ENCODE measurements at places on chromosomes 7 and 10.

DNA sequence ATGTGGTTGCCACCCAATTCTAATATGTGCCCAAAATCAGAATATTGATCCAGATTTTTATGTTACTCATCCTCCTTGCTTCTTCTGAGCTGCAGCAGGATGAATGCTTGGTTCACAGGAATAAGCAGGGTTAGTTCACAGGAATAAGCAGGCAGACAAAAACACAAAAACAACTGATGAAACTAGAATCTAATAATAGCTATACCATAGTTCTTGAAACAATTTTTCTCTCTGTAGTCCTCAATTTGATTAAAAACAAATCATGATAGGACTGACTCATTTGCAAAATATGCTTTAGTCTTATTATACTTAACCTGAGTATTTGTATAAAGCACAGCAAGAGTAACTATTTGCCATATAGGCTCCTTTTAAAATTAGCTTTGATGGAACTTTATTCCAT is 24.4 kb upstream of the ARHGAP12 start:
- no peak overlapping the region for H3K27ac ChIP-seq
- peaks cover 11% of the 10 kb centered on the region for H3K4me1 ChIP-seq
- no peaks in the 10 kb centered on the region for H3K27me3 ChIP-seq
- H3K36me3 ChIP-seq = no peaks in the 10 kb centered on the region
- no peak for DNase-seq

GRCh38 chr7:72077786-72078185 is 334.4 kb downstream of the CALN1 start:
- H3K4me1 ChIP-seq = no peaks in the 10 kb centered on the region
- DNase-seq = no peak
- no peaks in the 10 kb centered on the region for H3K27me3 ChIP-seq
- H3K4me3 ChIP-seq = no peak overlapping the region

- H3K4me3 ChIP-seq = no peak overlapping the region
- H3K36me3 ChIP-seq = no peaks in the 10 kb centered on the region
- no peak overlapping the region for H3K27ac ChIP-seq
- H3K4me1 ChIP-seq = no peaks in the 10 kb centered on the region
These were observed 893.9 kb downstream of the CCSER2 start for GRCh38 chr10:85222300-85222699.

GRCh38 chr10:42980553-42981357 is 96.1 kb upstream of the RET start:
- no peaks in the 10 kb centered on the region for H3K36me3 ChIP-seq
- H3K27me3 ChIP-seq = no peaks in the 10 kb centered on the region
- no peak overlapping the region for H3K27ac ChIP-seq
- peak; percentile 59 for DNase-seq
- H3K4me1 ChIP-seq = peaks cover 4% of the 10 kb centered on the region

GRCh38 chr7:30844483-30844874 is 67.2 kb upstream of the AQP1 start:
- peak; percentile 32 for DNase-seq
- no peaks in the 10 kb centered on the region for H3K36me3 ChIP-seq
- H3K27me3 ChIP-seq = no peaks in the 10 kb centered on the region
- peaks cover 30% of the 10 kb centered on the region for H3K4me1 ChIP-seq

DNA sequence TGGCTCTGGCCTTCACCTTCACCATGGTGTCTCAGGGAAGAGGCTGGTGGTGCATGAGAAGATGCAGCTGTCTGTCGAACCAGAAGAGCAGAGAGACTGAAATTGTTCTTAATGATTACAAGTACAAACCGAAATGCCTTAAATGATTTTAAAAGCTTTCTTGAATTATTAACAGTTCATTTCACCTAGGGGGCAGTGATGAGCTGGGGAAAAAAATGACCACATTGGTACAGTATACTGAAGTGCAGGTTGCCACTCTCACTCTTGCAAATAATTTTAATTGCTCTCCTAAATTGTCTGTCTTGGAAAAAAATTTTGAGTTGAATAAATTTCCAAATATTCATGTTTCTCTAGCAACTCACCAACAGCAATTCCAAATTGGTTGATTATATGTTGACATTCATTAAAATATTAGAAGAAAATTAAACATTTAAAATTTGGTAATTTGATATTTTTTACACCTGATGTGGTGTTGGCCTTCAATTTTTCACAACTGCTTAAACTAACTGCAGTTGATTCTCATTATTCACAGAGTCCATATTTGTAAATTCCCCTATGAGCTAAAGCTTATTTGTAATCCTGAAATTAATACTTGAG is 692.6 kb downstream of the ZWINT start:
- H3K4me3 ChIP-seq = no peak overlapping the region
- DNase-seq = no peak
- no peaks in the 10 kb centered on the region for H3K27me3 ChIP-seq
- no peak overlapping the region for H3K27ac ChIP-seq
- no peaks in the 10 kb centered on the region for H3K36me3 ChIP-seq

GRCh38 chr10:42997151-42997848 is 79.6 kb upstream of the RET start:
- H3K36me3 ChIP-seq = no peaks in the 10 kb centered on the region
- no peak overlapping the region for H3K4me3 ChIP-seq
- H3K27ac ChIP-seq = no peak overlapping the region
- no peaks in the 10 kb centered on the region for H3K4me1 ChIP-seq
